ENCODE measurements at places on chromosomes 12 and 14.

GRCh38 chr14:36524874-36525745, 5.1 kb upstream of the NKX2-1 start:
- DNase-seq: peak; percentile 54

GRCh38 chr14:55221186-55221585, 29.8 kb upstream of the DLGAP5 start:
- no peak for DNase-seq

DNA sequence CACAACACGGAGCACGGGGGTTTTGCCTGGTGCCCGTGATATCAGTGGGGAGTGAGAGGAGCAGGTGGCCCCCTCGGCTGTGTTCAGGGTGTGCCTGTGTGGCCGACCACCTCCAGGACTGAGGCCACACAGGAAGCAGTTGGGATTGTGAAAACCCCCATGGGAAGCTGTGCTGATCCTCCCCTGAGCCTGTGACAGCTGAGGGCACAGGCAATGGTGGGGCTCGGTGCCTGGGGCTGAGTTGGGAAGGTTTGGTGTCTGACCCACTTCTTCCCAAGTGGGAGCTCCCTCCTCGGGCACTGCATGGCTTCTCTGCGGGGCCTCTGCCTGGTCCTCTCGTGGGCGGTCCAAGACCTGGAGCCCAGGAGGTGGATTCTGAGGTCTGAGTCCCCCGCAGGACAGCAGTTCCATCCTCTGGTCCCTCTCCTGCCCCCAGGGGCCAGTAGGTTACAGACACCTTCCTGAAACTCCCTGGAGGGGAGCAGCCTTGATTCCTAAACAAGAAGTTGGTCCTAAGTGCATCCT, 17.9 kb downstream of the PACS2 start:
- DNase-seq: no peak

- no peak for DNase-seq
Measured at GRCh38 chr12:25625146-25625545, 72.1 kb upstream of the LMNTD1 start.

DNA sequence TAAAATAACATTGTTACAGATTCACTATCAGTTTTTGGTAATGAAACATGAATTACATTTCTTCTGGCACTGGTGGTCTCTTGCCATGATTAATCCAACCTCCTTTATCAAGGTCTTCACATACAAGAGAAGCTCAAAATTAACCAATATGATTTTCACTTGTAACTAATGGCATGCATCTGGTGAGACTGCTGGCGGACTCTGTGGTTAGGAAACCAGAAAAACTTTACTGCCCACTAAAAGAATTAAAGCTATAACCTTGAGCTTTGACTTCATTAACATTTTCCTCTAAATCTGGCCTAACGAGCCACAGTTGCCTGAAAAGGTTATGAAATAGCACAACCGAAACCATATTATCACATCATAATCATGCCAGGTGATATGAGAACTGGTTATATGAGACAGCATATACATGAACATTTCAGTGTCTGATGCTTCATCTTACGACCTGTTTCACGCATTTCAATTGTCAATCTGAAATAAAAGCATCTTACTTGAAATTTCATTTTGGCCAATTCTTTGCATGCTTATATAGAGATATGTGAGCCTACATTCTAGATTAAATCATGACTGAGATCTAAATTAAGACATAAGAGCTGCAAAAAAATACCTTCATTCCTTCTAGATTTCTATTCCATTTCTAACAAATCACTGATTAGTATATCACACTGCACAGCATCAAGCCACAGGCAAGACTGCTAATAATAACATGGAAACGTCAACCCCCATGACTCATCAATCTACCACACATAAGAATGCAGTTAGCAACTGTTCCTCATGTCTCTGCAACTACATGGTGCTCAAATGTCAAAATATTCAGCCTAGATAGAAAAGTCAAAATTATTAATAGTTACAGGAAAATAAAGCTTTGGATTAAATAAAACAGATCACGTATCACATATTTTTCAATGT, 89.3 kb downstream of the OSBPL8 start:
- DNase-seq: peak; percentile 11

DNA sequence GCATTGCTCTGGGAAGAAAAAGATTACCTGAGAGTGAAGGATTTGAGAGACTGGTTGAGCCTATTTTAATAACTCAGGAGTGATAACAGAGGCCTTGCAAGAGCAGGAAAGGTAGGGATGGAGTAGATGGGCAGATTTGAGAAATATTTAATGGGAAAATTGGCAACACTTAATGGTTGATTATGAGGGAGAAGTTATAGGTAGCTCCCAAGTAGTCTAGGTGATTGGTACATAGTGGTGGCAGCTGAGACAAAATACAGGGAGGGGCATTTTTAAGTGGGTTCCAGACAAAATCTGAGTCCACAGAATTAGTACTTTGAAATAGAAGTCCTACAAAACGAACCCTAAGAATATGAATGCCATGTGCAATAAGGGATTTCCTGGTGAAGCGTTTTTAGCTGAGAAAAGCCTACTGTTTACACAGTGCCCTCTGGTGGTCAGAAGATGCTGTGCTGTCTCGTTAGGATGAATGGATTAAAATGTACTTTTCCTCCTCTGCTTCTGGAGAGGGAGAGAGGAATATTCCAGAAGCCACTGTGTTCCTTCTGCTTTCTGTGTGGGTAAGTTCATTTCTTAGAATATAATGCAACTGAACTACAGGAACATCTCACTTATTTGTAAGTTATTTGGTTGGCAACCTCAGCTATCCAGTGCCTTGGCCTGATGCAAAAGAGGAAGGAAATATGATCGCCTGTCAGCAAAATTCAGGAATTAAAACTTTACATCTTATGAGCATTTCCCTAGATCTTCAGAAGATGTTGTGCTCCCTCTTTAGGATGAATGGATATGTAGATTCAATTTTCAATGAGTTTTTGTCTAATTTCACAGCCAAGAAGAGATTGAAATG, 6.5 kb downstream of the ZBTB1 start:
- DNase-seq: peak; percentile 72

DNA sequence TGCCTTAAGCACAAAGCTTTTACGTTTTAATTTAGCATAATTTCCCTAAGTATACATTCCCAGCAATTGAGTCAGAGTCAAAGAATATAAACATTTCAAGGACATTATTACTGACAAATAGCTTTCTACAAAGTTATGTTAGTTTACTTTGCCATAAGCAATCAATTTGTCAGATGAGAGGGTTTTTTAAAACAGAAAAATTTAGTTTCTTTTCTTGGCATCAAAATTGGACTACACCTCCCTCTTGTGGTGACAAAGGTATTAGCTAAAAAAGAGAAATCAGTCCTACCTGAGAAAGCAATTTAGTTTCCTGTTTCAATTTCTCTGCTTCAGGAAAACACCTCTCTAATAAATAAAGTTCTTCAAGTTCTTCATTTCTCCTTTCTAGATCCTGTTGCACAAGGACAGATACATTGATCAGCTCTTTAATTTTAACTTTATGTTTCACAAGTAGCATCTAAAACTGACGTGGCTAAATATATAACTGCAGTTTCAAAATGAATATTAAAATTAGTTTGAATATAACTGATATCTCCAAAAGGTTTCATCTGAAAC, 39.9 kb downstream of the DNAI7 start:
- DNase-seq: no peak

DNA sequence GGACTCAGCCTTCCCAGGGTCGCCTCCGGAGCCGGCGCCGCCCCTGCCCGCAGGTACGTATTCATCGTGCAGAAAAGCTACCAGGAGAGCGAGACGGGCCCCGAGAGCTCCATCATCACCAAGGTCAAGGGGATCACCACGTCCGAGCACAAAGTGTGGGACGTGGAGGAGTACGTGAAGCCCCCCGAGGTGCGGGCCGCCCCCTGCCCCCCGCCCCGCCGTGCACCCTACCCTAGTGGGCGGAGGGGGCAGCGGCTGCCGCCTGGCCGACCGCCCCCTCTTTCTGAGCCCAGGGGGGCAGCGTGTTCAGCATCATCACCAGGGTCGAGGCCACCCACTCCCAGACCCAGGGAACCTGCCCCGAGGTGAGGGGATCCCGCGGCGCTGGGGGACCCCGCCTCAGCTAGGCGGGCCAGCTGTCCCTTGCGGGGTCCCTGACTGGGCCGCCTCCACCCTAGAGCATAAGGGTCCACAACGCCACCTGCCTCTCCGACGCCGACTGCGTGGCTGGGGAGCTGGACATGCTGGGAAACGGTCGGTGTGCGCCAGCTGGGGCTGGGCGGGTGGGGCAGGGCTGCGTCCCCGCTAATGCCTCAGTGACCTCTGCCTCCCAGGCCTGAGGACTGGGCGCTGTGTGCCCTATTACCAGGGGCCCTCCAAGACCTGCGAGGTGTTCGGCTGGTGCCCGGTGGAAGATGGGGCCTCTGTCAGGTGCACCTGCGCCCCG, 973 bp downstream of the P2RX2 start:
- no peak for DNase-seq

DNA sequence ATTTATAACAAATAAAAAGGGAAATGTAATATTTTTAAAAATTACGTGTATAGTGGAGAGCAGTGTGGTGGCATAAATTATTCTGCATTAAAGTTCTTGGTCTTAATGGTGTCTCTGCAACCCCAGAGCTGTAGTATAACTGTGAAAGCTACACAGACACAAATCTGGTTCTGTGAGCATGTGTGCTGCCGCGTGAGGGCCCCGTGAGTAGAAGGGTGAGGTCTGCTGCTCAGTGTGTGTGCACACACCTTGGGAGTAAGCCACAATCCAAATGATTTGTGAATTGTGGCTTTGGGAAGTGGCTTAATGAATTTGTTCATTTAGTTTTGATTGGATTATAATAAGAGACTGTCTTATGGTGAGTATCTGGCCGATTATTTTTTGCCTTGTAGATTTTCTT, 16.8 kb downstream of the PELI2 start:
- DNase-seq: no peak

- no peak for DNase-seq
Measured at GRCh38 chr12:66379616-66380015, 77.3 kb downstream of the HELB start.

GRCh38 chr12:122421821-122422729, at the start of gene CLIP1:
CLIP1 (minus strand) TSS chr12:122422669; CDS start chr12:122380452, 42,217 bp downstream.
- peak; percentile 73 for DNase-seq

DNA sequence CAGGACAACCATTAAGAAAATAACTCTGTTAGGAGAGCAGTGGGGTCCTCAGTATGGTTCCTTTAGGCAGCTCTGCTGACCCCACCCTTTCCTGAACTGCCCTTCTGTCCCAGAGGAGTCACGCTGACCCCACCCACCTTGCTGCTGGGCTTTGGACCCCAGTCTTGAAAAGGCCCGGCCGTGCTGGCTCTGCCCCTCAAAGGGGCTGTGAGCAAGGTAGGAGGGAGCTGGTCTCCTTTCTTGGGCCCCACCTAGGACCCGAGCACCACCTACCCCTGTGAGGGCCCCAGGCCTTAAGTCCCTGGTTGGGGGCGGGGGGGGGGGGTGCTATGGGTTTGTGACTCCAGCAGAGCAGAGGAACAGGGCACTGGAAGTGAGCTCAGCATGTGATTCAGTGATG, 171.1 kb downstream of the MON2 start:
- DNase-seq: no peak

- DNase-seq: no peak
Measured at GRCh38 chr12:52254180-52254964, 20.1 kb upstream of the KRT86 start.

GRCh38 chr12:106984588-106985137, 2.3 kb downstream of the MTERF2 start:
- DNase-seq: peak; percentile 16

- DNase-seq: no peak
Measured at GRCh38 chr12:1502379-1502720, 92.0 kb downstream of the FBXL14 start.

GRCh38 chr12:58313091-58313855, 371.9 kb downstream of the ATP23 start:
- no peak for DNase-seq

- DNase-seq: no peak
Measured at GRCh38 chr12:47939009-47939601, 24.3 kb upstream of the TMEM106C start.

- DNase-seq: no peak
Measured at GRCh38 chr12:96743606-96744005, 163.5 kb upstream of the NEDD1 start.

DNA sequence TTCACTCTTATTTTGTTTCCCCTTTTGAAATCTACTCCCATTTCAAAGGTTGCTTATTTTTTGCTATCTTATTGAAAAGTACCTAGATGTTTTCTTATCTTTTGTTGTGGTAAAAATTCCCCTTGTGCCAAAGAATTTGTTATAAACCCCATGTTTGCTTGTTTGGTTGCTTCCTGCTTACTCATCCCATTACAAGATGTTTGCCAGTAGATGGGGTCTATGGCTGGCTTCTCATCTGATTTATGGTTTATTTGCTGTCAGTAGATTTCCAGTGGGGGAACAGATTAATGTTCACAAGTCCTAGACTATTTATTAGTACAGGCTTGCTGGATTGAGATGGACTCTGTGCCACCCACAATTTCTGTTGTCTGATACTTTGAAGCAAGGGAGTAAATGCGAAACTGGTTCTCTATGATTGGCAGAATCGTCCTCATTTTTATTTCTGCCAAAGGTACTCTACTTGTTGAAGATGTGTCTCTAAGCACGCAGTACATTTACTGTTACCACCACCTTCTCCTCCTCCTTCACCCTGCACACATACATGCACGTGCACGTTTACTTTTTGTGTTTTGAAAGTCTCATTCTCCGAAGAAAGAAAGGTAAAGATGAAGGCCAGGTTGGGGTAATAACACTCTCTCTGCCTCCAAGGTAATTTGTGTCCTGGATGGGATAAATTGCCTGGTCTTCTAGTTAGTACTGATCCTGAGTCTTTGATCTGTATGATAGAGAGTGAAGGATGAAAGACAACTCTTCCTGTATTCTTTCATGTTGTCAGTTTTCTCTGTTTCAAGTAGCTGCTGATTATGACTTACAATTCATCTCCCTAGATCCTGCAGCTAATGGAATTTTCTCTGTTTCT, 117.2 kb upstream of the ATP2B1 start:
- DNase-seq: no peak

DNA sequence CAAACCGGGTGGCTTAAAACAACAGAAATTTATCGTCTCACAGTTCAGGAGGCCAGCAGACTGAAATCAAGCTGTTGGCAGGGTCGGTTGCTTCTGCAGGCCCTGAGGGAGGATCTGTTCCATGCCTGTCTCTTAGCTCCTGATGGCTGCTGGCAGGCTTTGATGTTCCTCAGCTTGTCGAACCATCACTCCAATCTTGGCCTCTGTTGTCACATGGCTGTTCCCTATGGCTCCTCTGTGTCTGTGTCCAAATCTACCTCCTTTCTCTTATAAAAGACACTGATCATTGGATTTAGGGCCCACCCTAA, 14.0 kb downstream of the NFATC4 start:
- no peak for DNase-seq
